ENCODE measurements at places on chromosomes 1 and 21. TPM values are rescaled to one million over a fixed set of nuclear protein-coding genes. Genes with fewer than 3 reads are reported as not detected.

- no peaks in the 10 kb centered on the region for H3K36me3 ChIP-seq
- DNase-seq, result no peak
- H3K4me1 ChIP-seq, result no peaks in the 10 kb centered on the region
- no peak overlapping the region for H3K4me3 ChIP-seq
- no peaks in the 10 kb centered on the region for H3K27me3 ChIP-seq
Measured at GRCh38 chr1:43279161-43279560, 6.2 kb downstream of the C1orf210 start.

GRCh38 chr1:245412306-245412705 is 257.5 kb downstream of the KIF26B start:
- H3K27ac ChIP-seq, result no peak overlapping the region
- H3K36me3 ChIP-seq, result no peaks in the 10 kb centered on the region
- no peak for DNase-seq
- H3K27me3 ChIP-seq, result no peaks in the 10 kb centered on the region

The ANKRD65 gene
- total RNA-seq, result 1.9 TPM

The SLC39A1 gene
- 158 TPM for total RNA-seq

The TNN gene
- not detected for total RNA-seq

The FCAMR gene
- total RNA-seq, result not detected

All from Panc1 (cell line).